ENCODE measurements at places on chromosomes 7 and 10.

DNA sequence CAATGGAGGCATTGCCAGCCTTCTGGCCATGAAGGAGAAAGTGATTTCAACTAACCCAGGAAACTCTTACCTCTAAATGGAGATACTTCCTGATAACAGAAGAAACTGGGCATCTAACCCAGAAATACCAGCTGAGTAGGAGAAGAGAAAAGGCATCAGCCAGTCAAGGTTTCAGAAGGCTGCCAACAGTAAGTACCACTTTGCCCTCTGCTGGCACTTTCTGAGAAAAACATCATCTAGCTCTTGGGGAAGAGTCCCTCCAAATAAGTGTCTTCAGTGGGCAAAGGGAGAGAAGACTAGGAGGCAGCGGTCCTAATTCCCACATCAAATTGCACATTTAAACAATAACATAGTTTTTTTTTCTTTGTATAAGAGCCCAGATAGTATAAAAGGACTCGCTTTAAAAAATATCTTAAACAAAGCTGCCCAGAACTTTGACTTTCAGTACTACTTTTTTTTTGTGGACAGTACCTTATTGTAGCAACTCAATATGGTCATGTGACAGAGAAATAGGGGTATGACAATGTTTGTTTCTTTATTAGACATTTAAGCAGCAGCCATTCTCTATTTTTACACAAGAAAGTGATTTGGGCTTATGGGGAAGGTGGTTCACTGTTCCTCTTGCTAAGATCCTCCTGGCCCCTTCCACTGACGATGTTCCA, 157.3 kb downstream of the CTTNBP2 start:
- DNase-seq: peak; percentile 42

DNA sequence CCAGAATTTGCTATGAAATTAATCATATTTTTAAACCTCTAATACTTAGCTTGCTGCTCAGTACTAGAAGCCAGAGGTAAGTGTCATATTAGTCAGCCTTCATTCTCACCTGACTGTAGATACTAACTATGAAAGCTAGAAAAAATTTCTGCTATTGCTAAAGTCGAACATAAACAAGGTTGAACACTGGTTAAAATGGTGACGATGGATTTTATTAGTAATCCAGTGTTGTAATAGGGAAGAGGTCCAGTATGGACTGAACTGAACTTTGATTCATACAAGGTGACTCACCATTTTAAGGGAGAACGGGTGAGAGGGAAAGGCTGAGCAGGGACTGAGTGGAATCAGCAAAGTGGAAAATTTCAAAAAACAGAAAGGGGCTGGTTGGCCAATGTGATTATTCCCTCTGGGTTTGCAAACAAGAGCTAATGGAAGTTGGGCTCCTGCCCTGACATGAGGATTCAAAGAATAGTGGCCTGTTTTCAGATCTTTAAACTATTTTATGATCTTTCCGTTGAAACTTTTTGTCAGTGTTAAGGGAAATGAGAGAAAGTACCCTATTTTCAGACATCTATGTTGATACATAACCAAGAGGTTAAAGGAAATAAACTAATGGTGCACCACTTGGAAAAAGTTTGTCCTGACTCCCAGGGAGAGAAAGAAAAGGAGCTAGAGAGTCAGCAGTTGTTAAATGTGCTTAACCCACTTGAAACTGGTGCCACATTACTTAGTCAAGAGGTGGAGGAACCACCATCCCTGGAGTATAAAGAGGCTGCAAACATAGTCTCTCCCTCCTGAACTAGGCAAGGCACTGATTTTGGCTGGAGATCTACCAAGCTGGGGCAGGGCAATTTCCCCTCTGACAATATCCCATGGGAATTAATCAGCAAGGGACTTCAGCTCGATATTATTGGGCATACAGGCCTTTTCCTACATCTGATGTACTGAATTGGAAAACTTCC, 15.3 kb upstream of the AKR1C1 start:
- peak; percentile 94 for DNase-seq

DNA sequence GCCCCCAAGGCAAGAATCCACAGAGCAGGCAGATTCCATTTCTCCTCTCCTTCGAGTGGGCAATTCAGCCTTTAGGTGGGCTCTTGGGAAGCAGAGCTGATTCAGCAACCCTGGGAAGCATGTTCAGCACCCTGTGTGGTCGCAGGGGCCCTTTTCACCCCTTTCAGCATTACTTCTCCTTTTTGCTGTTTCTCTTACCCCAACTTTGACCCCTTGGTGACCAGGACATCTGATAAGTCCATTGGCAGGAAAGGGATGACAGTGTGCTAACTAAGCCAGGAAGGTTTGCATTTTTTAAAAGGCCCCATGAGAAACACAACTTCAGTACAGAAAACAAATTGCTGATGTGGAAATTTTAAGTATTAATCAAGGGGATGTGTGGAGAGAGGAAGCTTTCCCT, 283.7 kb upstream of the NRP1 start:
- DNase-seq: no peak

GRCh38 chr10:100333661-100334440, 3.8 kb upstream of the PKD2L1 start:
- DNase-seq: no peak

DNA sequence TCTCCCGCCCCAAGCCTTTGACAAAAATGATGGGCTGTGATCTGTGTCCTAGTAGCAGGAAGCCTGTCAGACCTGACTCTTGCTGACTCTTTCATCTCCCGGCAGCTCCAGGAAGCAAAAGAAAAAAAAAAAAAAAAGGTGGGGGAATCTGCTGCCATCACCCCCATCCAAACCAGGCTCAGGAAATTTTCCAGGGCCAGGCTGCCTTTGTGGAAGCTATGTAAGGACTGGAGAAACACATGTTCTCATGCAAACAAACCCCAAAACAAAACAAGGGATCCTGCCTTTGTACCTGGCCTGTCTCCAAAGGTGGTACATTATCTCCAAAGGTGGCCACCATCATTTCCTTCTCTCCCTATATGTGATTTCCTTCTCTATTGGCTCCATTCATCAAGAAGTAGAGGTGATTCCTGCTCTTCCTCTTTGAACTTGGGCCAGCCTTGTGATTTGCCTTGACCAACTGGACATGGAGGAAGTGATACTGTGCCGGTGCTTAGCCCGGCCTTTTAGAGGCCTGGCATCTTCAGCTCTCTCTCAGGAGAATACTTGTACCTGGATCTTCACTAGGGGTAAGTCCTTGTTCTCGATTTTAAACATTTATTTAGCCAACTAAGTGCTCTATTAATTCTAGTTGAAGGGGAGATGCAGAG, 192.2 kb upstream of the SVIL start:
- no peak for DNase-seq

GRCh38 chr7:7533831-7534430, 1.7 kb downstream of the COL28A1 start:
- no peak for DNase-seq
